ENCODE measurements at places on chromosomes 12 and 14.

DNA sequence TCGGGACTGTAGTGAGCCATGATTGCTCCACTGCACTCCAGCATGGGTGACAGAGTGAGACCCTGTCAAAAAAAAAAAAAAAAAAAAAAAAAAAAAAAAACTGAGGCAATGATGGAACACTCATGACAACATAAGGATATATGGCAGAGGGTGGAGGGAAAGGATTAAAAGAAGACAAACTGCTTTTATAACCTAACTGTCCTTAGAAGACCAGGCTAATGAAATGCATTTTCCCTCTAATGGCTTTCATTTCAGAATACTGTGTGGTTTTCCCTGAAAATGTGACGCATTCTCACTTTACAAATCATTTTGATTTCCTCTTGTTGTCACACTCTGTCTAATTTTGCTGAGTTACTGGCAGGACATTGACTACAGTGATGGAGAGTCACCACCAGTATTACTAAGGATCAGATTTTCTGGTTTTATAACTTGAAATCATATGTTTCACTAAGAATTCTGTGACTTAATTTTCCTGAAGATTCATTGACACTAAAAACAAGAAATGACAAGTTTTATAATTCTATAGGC lies 137.6 kb upstream of the SSTR1 start:
- DNase-seq, result no peak

DNA sequence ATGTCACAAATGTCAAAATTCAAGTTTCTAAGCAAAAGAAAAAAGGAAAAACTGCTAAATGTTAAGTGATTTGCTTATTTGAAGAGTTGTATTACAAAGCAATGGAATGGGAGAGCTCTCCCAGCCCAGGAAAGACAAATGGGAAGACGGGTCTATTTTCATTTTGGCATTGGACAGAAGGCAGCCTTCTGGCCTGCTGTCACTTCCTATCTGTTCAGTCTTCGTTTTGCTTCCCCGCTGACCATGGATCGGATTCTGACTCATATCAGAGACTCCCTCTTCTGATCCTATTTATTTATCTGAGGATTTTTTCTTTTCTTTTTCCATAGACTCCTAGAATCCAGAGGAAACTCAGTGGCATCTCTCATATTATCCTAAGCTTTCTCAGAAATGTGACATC lies 634.9 kb downstream of the DIO2 start:
- no peak for DNase-seq

DNA sequence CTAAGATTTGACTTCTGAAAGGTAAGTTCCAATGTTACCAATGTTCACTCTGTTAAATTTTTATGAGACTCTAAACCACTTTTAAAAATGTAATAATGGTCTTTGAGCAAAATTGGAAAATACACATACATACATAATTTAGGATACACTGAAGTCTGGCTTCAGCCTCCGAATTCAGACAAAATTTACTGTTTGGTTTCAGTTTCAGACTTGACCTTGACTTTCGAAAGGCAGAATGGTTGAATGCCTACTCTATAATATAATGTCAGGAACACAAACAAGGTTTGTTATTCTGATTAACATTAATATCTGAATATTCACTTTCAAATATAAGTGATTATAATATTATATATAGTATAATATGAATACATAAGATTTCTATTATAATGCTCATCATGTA lies 74.1 kb upstream of the KRAS start:
- no peak for DNase-seq

DNA sequence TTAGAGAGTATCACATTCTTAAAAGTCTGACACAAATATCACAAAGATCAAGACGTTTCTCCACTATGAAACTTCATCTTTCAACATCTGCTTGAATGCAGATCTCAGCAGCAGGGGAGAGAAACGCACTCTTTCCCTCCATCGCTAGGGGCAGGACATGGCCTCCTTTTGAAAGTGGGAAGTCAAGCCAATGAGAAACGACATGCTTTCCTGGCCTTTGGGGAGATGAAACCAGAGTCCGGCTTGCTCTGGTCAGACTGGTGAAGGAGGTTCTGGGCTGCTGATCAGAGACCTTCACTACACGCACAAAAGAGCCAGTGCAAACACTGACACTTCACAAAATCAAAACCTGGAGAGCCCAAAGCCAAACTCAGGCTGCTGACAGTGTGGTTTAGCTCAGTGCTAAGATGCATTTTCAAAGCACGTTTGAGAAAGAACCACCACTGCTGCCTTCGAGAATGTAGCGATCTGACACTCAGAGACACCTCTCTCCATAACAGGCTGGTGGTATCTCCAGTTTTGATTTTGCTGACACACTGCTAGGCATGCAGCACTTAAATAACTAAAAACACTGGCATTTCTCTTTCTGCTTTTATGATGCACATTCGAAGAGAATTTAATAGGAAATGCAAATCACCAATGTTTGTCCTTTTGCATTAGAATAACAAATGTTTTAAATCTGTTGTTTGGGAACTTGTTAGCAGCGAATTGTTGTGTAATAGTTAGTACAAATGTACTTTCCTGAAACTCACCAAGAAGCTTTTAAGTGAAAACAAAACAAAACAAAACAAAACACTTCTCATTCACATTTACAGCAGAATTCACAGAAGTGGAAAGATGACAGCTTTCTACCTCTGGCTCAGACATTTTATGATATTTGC lies 93.9 kb upstream of the OVCH1 start:
- no peak for DNase-seq

GRCh38 chr14:95302667-95303506 lies 16.8 kb downstream of the CLMN start:
- no peak for DNase-seq

- no peak for DNase-seq
Measured at GRCh38 chr12:21819678-21820077, 45.2 kb upstream of the KCNJ8 start.

GRCh38 chr14:26935733-26936132 lies 337.9 kb upstream of the NOVA1 start:
- no peak for DNase-seq

- no peak for DNase-seq
Measured at GRCh38 chr12:132529906-132530305, 40.0 kb downstream of the FBRSL1 start.

GRCh38 chr12:6273541-6274230 lies 36.8 kb upstream of the PLEKHG6 start:
- no peak for DNase-seq

DNA sequence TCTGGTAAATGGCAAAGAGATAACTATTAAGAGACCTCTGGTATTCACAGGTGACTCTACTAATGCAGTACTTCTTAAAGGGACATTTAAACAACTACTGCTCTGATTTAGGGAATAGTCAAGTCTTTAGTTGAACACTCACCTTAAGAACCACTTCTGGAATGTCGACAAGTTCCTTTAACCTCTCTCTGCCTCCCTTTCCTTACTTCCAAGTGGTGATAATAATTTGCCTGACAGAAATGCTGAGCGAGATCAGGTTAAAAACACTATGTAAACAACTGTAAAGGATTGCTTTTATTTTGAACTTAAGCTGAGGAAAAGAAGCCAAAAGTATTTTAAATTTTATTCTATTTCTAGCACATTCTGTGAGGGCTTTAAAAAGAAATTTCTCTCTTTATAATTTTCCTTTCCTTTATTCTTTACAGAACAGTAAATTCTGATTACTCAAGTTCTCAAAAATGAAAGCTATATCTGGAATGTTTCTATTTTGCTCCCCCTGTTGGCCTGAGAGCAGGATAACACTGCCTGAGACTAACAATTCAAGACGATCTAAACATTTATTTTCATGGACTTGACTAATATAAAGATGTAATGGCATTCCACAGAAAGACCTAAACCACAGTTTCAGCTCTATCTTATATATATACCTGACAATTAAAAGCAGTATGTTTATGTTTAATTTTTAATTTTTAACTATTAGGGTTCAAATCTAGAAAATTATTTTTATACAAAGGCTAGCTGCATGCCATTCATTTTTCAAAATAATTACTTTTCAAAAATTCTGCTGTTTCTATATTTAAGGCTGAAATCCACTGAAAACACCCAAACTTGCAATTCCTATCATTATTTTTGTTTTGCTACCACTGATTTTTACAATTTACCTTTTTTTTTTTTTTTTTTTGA lies 29.2 kb downstream of the ZCCHC8 start:
- peak; percentile 49 for DNase-seq
